ENCODE measurements at places on chromosomes 3 and 15. TPM values are rescaled to one million over a fixed set of nuclear protein-coding genes. Genes with fewer than 3 reads are reported as not detected.
A peak's percentile ranks its signal among the peaks of the same experiment; 100 is the strongest.

DNA sequence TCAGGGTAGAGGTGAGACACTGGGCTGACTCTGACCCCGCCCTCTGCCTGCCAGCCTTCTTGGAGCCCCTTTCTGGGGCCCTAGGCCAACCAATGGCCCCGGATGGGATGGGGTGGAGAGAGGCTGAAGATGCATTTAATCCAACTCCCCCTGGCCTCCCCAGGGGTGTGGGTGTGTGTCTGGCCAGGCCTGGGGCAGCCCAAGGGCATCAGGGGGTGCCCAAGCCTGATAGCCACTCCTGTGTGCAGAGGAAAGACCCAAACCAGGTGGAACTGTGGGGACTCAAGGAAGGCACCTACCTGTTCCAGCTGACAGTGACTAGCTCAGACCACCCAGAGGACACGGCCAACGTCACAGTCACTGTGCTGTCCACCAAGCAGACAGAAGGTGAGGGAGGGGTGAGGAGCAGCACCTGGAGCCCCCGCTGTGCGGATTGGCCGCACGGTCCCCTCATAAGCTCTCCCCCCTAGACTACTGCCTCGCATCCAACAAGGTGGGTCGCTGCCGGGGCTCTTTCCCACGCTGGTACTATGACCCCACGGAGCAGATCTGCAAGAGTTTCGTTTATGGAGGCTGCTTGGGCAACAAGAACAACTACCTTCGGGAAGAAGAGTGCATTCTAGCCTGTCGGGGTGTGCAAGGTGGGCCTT is 9.5 kb downstream of the SPINT1 start:
- H3K27me3 ChIP-seq, result no peaks in the 10 kb centered on the region
- peaks cover 29% of the 10 kb centered on the region for H3K36me3 ChIP-seq
- no peak overlapping the region for H3K27ac ChIP-seq
- peaks cover 13% of the 10 kb centered on the region for H3K4me1 ChIP-seq

- no peaks in the 10 kb centered on the region for H3K27me3 ChIP-seq
- H3K36me3 ChIP-seq, result no peaks in the 10 kb centered on the region
- H3K27ac ChIP-seq, result no peak overlapping the region
Observed at GRCh38 chr15:100457201-100457600, 71.5 kb downstream of the CERS3 start.

GRCh38 chr3:46722443-46722842 is 4.8 kb upstream of the PRSS50 start:
- H3K4me3 ChIP-seq, result no peak overlapping the region
- H3K27me3 ChIP-seq, result no peaks in the 10 kb centered on the region
- H3K27ac ChIP-seq, result no peak overlapping the region
- H3K4me1 ChIP-seq, result no peaks in the 10 kb centered on the region
- no peaks in the 10 kb centered on the region for H3K36me3 ChIP-seq

- H3K27ac ChIP-seq, result no peak overlapping the region
- H3K36me3 ChIP-seq, result no peaks in the 10 kb centered on the region
- DNase-seq, result no peak
- H3K27me3 ChIP-seq, result no peaks in the 10 kb centered on the region
Observed at GRCh38 chr15:83436513-83437158, 10.5 kb upstream of the SH3GL3 start.

DNA sequence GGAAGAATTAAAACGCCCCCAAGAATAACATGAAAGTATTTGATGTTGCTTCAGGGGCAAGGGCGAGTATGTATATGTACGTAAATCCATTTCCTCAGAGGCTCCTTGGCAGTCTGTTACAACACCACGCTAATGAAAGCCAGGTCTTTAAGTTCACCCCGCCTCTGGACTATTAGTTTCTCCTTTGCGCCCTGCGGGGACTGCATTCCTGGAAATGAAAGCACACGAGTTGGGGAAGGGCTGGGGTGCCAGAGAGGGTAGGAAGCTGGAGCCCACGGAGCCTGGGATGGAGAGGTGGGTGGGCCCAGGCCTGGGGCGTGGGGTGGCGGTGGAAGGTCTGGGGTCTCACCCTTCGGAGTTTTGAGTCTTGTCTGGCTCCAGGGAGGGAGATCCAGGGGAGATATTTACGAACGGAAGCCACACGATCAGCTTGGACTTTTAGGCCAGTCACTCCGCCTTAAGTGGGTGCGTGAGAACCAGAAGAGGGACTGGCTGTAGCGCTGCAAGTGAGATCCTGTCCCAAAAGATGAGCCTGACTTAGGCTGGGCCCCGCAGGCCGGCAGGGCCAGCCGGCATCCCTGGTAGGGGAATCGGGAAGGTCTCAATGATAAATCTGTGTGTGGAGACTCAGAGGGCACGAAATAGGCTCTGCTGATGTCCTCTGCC is 1.6 kb upstream of the PLCL2 start:
- no peak overlapping the region for H3K4me3 ChIP-seq
- peak; percentile 59 for DNase-seq
- peaks cover 21% of the 10 kb centered on the region for H3K4me1 ChIP-seq

DNA sequence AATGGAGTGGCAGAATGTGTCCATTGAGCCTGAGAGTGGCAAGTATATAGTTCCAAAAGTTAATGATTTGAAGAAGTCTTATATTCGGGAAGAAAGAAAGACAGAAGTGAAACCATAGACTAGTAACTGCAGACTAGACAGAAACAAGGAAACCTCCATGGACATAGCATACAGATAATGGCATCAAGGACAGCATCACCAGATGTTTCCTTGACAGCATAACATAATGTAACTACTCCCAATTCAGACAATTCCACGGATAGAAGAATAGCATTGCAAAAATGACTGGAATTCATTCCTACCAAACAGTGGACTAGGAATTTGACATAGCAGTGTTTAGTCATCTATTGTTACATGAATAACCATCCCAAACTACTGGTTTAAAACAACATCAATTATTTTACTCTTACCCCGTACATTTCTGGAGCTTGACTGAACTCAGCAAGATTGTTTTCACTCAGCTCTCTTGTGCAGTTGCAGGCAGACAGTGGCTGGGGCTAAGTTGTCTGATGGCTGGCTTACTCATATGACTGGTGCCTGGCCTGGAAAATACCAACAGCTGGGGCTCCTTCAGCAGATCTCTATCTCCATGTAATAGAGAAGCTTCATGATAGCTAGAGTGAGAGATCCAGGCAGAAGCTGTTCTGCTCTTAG is 109.7 kb upstream of the GADL1 start:
- H3K27ac ChIP-seq, result no peak overlapping the region
- H3K4me3 ChIP-seq, result no peak overlapping the region
- H3K36me3 ChIP-seq, result no peaks in the 10 kb centered on the region

- no peaks in the 10 kb centered on the region for H3K27me3 ChIP-seq
- no peak overlapping the region for H3K27ac ChIP-seq
- no peak overlapping the region for H3K4me3 ChIP-seq
Observed at GRCh38 chr3:47984075-47984728, 32.0 kb downstream of the MAP4 start.

Gene PIGZ
- 11.2 TPM for total RNA-seq

Gene IL12A
- total RNA-seq, result not detected

Gene SIDT1
- total RNA-seq, result 35.6 TPM

GRCh38 chr15:76776480-76776879 is 128.7 kb downstream of the SCAPER start:
- peaks cover 14% of the 10 kb centered on the region for H3K36me3 ChIP-seq
